HS-27A (cell line): ENCODE measurements at places on chromosomes 2 and 18.

DNA sequence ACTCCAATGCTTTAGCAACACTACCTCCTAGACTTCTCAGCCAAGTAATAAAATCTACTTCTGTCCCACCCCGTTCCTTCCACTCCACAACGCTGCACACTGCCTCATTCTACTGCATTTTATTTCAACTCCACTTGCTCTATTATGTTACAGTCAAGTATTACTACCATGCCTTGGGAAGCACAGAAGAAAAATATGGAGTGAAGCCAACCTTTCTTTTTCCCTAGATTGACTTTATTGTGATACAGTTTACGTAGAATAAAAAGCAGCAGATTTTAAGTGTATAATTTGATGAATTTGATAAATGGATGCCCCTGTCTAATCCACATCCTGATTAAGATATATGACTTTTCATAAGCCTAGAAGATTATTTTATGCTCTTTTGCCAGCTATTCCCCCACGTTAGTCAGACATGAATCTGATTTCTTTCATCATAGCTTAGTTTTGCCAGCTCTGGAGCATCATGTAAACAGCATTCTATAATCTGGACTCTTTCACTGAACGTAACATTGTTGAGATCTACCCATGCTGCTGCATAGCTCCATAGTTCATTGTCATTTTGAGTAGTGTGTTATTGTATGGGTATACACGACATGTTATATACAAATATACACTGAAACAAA lies 676.8 kb upstream of the RAB6C start:
- no peak for DNase-seq

DNA sequence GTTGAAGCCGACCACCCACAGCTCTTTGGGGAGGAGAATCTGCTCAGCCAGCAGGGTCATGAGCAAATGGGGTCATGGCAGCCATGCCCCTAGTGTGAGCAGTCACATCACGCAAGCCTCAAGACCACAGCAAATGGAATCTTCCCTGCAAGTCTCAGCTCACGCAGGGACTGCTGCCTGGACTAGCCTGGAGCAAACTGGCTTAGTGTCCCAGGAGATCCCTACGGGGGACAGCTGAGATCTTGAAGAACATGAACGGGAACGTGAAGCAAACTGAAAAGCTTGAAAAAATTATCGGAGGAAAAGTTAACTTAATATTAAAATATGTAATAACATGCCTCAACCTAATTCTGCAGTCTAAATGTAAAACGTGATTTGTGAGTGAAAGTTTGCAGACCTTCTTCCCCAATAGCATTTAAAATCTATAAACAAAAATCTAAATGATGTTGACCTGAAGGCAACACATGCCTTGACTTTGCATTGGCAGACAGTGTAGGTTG lies 118.4 kb downstream of the FAM124B start:
- no peak for DNase-seq

- no peak for DNase-seq
Measured at GRCh38 chr18:58157237-58157636, 113.2 kb downstream of the NEDD4L start.

GRCh38 chr2:136798766-136799165 lies 33.4 kb downstream of the THSD7B start:
- DNase-seq, result no peak

GRCh38 chr2:224885291-224885690 lies 157.0 kb downstream of the DOCK10 start:
- no peak for DNase-seq

GRCh38 chr18:46815661-46816060 lies 58.8 kb upstream of the ST8SIA5 start:
- no peak for DNase-seq
